ENCODE measurements at places on chromosomes 4 and X.

DNA sequence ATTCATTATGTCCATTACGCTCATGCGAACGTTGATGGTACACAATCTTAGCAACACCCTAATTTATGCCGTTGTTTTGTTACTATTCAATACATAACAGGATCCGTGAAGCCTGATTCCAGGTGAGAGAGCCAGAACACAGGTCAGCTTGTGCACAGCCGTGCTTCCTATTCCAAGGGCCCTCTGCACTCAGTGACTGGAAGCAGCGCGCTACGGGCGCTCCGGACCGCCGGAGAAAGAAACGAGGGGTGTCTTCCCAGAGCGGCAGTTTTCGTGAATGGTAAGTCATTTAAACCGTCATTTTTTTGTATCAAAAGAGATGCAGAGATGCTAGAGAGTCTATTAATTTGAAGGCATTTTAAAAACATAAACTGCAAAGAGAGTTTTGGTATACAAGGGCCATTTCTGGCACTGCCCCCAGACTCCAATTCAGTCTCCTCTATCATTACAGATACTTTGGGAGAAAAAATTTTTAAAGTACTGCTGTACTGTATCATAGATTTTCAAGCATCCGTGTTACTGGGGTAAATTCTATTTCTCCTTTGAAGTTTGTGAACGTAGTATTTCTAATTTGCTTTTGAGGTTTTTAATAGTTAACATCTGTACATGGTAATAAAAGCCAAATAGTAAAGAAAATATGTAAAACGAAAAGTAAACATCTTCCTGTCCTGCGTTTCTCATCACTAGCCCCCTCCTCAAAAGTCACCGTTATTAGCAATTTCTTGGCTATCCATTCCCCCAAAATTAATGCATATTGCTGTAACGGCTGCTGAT, 6.6 kb downstream of the SLC25A5 start:
- no peak for DNase-seq

GRCh38 chrX:24423960-24424359, 41.1 kb upstream of the PDK3 start:
- DNase-seq: no peak

DNA sequence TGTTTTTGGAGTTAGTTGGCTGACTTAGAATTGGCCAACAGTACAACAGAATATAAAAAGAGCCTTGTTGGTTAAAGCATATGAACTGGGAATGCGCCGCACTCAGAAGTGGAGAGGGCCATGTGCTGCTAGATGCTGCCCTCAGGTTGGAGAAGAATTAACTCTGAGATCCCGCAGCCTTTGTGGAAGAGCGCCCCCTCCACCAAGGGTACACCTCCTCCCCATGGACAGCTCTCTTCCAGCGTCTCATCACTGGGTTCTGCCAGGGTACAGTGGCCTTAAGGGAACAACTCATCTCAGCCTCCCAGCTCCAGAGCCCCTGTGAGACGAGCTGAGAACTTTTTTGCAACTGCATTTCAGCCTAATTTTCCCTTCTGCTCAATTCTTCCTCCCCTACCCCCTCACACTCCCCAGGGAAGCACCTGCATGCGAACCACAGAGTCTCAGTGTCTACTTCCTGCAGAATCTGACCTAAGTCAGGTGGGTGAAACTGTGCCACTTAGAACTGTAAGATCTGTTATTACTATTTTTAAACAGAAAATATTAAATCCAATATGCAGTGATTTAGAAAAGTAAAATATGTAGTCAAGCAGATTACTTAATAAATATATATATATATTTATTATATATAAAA, 380.6 kb downstream of the RAB28 start:
- DNase-seq: no peak

- DNase-seq: no peak
Measured at GRCh38 chr4:117545039-117545438, 459.7 kb upstream of the TRAM1L1 start.

GRCh38 chr4:108371282-108371681, 202.6 kb upstream of the LEF1 start:
- no peak for DNase-seq

DNA sequence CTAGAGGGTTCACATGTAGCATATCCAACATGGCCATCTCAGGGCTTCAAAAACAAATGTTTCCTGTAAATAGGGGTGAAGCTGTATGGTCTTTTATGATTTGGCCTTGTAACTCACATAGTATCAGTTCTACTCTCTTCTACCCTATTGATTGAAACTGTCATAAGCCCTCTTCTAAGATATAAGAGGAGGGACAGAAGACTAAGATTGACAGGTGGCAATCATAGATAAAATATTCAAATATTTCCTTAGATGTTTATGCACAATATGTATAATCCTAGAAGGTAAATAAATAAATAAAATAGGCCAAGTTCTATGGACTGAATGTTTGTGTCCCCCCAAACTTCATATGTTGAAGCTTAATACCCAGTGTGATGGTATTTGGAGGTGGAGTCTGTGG, 6.9 kb upstream of the BEX3 start:
- no peak for DNase-seq

GRCh38 chrX:39802908-39803307, 294.9 kb downstream of the BCOR start:
- DNase-seq: no peak

- no peak for DNase-seq
Measured at GRCh38 chr4:68576272-68577125, at the start of gene UGT2B17. Gene UGT2B17, minus strand, starts transcription at chr4:68576322. Its CDS starts 7,838 bp downstream, at chr4:68568484.

- DNase-seq: no peak
Measured at GRCh38 chrX:143636831-143637230, 930 bp upstream of the SLITRK4 start.

GRCh38 chr4:185552254-185552653, 16.9 kb upstream of the PDLIM3 start:
- DNase-seq: no peak

GRCh38 chr4:151781026-151781425, 20.2 kb upstream of the GATB start:
- DNase-seq: no peak

DNA sequence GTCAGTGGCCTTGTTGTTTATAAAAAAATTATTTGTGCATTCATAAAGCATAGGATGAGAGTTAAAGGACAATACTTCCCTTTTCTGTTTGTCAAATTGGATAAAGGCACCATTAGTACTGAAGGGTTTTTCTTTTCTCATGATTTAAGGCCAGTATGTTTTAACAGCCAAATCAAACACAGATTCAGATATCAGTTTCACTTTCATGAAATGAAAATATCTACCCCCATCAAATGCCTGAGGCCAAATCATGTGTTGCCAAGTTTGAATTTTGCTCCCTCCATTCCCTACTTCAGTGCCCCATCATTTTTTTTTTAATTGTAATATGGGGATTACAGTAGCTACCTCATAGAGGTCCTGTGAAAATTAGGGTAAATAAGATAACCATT, 745.9 kb downstream of the RPA4 start:
- no peak for DNase-seq

- DNase-seq: no peak
Measured at GRCh38 chr4:71382900-71383560, 44.2 kb downstream of the SLC4A4 start.

DNA sequence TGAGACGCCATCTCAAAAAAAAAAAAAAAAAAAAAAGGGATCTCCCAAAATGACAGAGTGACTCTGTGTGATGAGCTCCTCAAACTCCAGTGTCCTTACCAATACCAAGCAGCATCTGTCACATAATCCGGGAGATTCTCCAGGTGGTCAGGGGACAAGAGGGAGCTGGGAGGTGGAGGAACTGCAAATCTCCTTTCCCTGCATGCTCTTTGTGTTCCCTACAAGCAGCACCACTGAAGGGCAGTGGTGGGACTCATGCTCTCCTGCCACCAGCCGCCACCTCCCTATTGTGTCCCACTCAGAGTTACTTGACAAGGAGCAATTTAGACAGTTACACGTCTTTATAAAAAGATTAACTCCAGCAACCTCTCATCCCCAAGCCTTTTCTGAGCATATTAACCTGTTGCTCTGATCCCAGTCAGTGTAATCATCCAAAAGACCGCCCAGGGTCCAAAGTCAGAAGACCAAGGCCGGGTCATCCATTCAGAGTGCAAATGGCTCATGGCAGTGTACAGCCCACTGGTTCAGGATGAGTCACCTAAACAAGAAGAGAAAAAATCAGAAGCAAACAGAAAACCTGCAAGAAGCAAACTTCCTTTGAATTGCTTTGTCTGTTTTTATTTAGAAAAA, 23.6 kb downstream of the MGST2 start:
- no peak for DNase-seq

DNA sequence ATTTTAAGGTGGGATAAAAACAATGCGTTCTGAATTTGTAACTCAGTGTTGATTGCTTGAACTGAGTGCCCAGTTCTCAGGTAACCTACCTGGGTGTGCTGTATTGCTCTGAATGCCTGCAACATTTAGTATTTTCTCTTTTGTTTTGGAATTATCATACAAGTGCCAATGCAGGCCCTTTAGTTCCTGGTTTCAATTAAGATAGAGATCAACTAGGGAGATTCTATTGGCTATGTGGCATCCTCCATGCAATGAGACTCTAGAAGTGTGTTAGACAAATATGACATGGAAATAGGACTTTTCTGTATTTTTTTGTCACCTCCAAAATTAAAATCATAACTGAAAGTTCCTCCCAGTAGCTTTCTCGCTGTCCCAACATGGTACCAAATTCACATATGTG, 438.7 kb upstream of the IGFBP7 start:
- DNase-seq: no peak

DNA sequence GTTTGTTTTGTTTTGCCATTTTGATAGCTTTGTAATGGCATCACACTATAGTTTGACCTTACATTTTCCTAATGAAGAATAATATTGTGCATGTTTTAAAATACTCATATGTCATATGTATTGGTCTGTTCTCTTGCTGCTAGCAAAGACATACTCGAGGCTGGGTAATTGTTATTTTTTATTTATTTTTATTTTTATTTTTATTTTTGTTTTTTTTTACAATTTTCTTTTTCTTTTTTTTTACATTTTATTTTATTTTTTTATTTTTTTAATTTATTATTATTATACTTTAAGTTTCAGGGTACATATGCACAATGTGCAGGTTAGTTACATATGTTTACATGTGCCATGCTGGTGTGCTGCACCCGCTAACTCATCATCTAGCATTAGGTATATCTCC, 104.6 kb upstream of the GRID2 start:
- DNase-seq: no peak

- DNase-seq: no peak
Measured at GRCh38 chr4:147513952-147514351, 33.1 kb downstream of the EDNRA start.

GRCh38 chr4:93710101-93710846, 118.3 kb upstream of the ATOH1 start:
- DNase-seq: no peak

DNA sequence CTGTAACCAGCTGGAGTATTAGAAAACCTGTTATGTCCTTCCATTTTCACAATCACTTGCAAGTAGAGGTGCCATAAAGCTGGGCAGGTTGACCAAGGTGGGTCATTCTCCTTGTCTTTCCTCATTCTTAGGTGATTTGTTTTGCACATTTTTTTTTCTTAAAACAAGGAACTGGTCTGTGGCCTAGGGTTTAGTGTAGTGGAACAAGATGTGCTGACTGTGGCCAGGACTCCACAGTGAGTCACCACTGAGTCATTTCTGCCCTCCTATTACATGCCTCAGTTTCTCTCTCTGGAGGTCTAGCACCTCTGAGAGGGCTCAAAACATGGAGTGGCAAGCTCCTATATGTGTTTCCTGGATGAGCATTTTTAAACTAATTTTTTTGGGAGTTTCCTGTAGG, 355.9 kb downstream of the GPM6A start:
- DNase-seq: no peak

Data from adrenal gland (tissue), 19 donors.